Daoy (cell line): ENCODE measurements at places on chromosomes 7 and 10. TPM values are rescaled to one million over a fixed set of nuclear protein-coding genes. Genes with fewer than 3 reads are reported as not detected.

- DNase-seq = no peak
Observed at GRCh38 chr10:5574642-5575131, 49.9 kb downstream of the CALML3 start.

DNA sequence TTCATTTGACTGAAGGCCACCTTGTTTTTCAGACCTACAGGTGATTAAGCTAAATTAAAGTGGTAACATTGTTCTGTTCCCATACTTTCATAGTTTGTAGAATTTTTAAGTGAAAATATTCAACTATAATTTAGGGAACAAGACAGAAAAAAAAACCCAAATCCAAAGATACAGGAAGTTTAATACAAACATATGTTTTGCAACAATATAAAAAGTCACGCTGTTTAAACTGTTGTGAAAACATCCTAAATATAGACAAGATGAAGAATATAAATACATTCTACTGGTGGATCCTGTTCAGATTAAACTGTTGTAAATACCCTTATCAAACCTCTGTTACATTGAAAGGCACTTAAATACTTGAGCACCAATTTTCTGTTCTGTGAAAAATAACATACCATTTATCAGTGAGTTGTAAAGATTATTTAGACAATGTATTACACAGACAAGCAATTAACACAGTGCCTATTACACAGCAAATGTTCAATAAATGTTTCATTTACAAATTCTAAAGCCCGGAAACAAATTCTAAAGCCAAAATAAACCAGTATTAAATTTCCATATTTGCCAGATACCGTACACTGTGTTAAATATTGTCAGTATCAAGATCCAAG is 14.2 kb downstream of the ASZ1 start:
- no peak for DNase-seq

- no peak for DNase-seq
Observed at GRCh38 chr7:146741911-146742310, 625.3 kb downstream of the CNTNAP2 start.

ADAM8 gene
- total RNA-seq = 2.9 and 6.2 TPM in 2 replicates

CYP2W1 gene
- total RNA-seq = not detected in 2 replicates
